Upper lobe of left lung (tissue), 6 donors: ENCODE measurements at places on chromosomes 3 and 15. TPM values are rescaled to one million over a fixed set of nuclear protein-coding genes. Genes with fewer than 3 reads are reported as not detected.
A peak's percentile ranks its signal among the peaks of the same experiment; 100 is the strongest.

GRCh38 chr15:80010131-80010673, 39.2 kb upstream of the BCL2A1 start:
- peak; percentile 54 for DNase-seq

DNA sequence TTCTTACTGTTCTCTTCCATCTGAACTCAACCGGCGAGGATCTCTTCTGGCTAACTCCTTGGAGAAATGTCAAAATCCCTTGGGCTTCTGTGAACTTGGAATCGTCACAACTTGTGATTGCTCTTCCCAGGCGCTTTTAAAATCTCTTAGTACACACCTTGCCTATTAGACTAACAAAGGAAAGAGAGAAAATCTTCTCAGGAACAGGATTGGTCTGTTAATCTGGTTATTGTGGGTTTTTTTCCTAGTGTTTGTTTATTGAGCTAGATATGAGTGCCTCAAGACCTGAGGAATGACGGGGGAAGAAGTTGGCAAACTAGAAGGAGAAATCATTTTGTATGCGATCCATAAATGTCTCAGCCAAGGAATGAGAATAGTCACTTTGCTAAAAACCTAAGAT, at the start of gene ATP13A5:
Gene ATP13A5, minus strand, starts transcription at position 48 of the 400 bp plus-strand sequence. Its CDS starts 28 bp downstream, at position 20.
- DNase-seq = no peak

- DNase-seq = peak; percentile 41
Observed at GRCh38 chr3:191973820-191974219, 512.9 kb downstream of the PYDC2 start.

Gene GRAMD2A
- total RNA-seq = 26.7 TPM

Gene VGLL3
- 27.1 TPM for total RNA-seq
